ENCODE measurements at places on chromosomes 1 and 21.

GRCh38 chr21:15841856-15842564 lies 112.2 kb downstream of the USP25 start:
- H3K27me3 ChIP-seq, result no peaks in the 10 kb centered on the region
- DNase-seq, result no peak
- no peaks in the 10 kb centered on the region for H3K4me1 ChIP-seq
- H3K36me3 ChIP-seq, result no peaks in the 10 kb centered on the region
- no peak overlapping the region for H3K4me3 ChIP-seq

- no peaks in the 10 kb centered on the region for H3K4me1 ChIP-seq
- no peak overlapping the region for H3K4me3 ChIP-seq
- peak overlapping the region; percentile 33 for H3K27ac ChIP-seq
- DNase-seq, result no peak
Measured at GRCh38 chr1:21012937-21013336, 163.8 kb downstream of the EIF4G3 start.

- no peaks in the 10 kb centered on the region for H3K27me3 ChIP-seq
- DNase-seq, result peak; percentile 72
- peak overlapping the region; percentile 82 for H3K4me3 ChIP-seq
- H3K4me1 ChIP-seq, result no peaks in the 10 kb centered on the region
- H3K27ac ChIP-seq, result peak overlapping the region; percentile 80
- H3K36me3 ChIP-seq, result no peaks in the 10 kb centered on the region
Measured at GRCh38 chr21:36135391-36136102, 668 bp downstream of the CBR3 start.

DNA sequence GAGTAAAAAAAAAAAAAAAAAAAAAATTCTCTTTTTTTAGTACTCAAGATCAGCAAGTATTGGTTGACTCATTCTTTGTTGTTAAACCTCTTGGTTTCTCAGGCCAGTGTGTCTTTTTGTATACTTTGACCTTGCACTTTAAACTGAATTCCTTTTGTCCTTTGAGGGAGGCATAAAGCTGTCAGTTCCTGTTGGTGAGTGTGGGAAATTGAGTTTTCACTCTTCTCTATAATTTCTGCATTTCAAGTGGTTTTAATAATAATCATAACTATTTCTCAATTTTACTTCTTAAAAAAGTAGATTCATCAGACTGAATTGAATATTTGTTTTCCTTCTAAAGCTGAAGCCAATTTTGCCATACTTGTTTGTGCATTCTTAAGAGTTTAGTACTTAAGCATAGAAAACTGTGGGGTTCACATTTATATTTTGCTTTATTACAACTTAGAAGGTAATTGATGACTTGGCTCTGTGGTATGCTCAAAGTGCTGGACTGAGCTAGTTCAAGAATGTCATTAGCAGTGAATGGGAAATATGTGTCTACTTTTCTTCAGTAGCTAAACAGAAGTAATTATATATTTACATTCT lies 43.4 kb downstream of the ITSN1 start:
- H3K27me3 ChIP-seq, result no peaks in the 10 kb centered on the region
- no peaks in the 10 kb centered on the region for H3K36me3 ChIP-seq
- no peak overlapping the region for H3K4me3 ChIP-seq
- peaks cover 4% of the 10 kb centered on the region for H3K4me1 ChIP-seq
- DNase-seq, result no peak
- H3K27ac ChIP-seq, result peak overlapping the region; percentile 70

DNA sequence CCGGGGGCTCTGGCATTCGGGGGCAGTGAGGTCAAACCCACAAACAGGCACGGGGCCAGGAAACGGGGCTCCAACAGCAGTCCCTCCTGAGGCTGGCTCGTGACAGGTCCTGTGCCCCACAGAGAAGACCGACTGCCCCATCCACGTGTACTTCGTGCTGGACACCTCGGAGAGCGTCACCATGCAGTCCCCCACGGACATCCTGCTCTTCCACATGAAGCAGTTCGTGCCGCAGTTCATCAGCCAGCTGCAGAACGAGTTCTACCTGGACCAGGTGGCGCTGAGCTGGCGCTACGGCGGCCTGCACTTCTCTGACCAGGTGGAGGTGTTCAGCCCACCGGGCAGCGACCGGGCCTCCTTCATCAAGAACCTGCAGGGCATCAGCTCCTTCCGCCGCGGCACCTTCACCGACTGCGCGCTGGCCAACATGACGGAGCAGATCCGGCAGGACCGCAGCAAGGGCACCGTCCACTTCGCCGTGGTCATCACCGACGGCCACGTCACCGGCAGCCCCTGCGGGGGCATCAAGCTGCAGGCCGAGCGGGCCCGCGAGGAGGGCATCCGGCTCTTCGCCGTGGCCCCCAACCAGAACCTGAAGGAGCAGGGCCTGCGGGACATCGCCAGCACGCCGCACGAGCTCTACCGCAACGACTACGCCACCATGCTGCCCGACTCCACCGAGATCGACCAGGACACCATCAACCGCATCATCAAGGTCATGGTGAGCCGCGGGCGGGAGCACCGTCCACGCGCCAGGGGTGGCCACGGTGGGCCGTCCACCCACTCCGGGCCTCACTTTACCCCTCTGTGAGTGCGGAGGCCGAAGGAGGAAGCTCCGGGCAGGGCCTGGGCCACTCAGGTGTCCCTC lies 14.2 kb downstream of the COL6A2 start:
- no peaks in the 10 kb centered on the region for H3K36me3 ChIP-seq
- H3K4me3 ChIP-seq, result no peak overlapping the region
- no peaks in the 10 kb centered on the region for H3K4me1 ChIP-seq
- H3K27ac ChIP-seq, result no peak overlapping the region

- no peak for DNase-seq
- H3K27me3 ChIP-seq, result no peaks in the 10 kb centered on the region
- H3K36me3 ChIP-seq, result no peaks in the 10 kb centered on the region
- H3K4me1 ChIP-seq, result no peaks in the 10 kb centered on the region
- H3K27ac ChIP-seq, result no peak overlapping the region
Measured at GRCh38 chr1:44664730-44665370, 9.4 kb downstream of the TMEM53 start.

- H3K27me3 ChIP-seq, result no peaks in the 10 kb centered on the region
- H3K36me3 ChIP-seq, result no peaks in the 10 kb centered on the region
- H3K27ac ChIP-seq, result peak within 1 kb of the TSS; percentile 63
Measured at GRCh38 chr1:185733818-185734735, at the start of gene HMCN1. Gene HMCN1, plus strand, starts transcription at chr1:185734391. Its CDS starts 389 bp downstream, at chr1:185734780.

- H3K27me3 ChIP-seq, result no peaks in the 10 kb centered on the region
- H3K36me3 ChIP-seq, result no peaks in the 10 kb centered on the region
- no peaks in the 10 kb centered on the region for H3K4me1 ChIP-seq
- no peak for DNase-seq
- H3K4me3 ChIP-seq, result no peak overlapping the region
- no peak overlapping the region for H3K27ac ChIP-seq
Measured at GRCh38 chr1:208921259-208921658, 662.3 kb upstream of the CAMK1G start.

- no peaks in the 10 kb centered on the region for H3K4me1 ChIP-seq
- no peak for DNase-seq
- H3K27me3 ChIP-seq, result no peaks in the 10 kb centered on the region
- H3K36me3 ChIP-seq, result no peaks in the 10 kb centered on the region
- no peak overlapping the region for H3K27ac ChIP-seq
- H3K4me3 ChIP-seq, result no peak overlapping the region
Measured at GRCh38 chr1:106814418-106814817, 242.1 kb upstream of the PRMT6 start.

- H3K36me3 ChIP-seq, result no peaks in the 10 kb centered on the region
- no peak for DNase-seq
- H3K27ac ChIP-seq, result no peak overlapping the region
- H3K4me3 ChIP-seq, result no peak overlapping the region
- H3K27me3 ChIP-seq, result no peaks in the 10 kb centered on the region
Measured at GRCh38 chr1:13881385-13882088, 181.5 kb downstream of the PRDM2 start.

DNA sequence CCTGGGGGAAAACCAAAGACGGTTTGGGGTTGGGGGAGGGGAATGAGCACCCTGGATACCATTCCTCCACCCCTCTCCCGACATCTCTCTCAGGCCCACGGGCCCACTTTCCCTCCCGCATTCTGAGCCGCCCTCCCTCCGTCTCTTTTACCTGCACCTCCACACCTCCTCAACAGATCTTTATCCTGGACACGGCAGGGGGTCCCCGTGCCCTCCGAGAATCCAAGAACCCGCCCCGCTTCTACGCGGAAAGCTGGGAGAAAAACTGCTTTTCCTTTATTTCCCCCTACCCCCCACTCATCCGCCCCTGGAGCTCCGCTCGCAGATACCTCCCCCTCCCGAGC lies 108.8 kb downstream of the NAV1 start:
- no peak for DNase-seq
- H3K27ac ChIP-seq, result peak overlapping the region; percentile 74

DNA sequence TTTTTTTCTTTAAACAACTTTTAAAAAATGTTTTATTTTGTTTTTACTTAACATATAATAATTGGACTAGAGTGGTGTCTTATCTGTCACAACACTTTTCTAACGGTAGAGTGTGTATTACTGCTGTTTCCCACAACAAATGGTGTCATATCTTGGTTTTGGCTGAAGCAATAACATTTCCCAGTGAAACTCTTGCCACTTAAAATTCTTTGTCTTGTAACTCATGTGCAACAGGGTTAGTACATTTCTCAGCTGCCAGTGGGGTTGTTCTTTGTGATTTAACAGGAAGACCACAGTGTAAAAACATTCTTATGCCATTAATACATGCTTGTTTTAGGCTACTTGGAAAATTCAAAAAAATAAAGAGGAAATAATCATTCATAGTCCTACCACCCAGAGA lies 43.5 kb downstream of the ALPL start:
- H3K27me3 ChIP-seq, result no peaks in the 10 kb centered on the region
- H3K4me1 ChIP-seq, result no peaks in the 10 kb centered on the region
- no peaks in the 10 kb centered on the region for H3K36me3 ChIP-seq
- no peak overlapping the region for H3K27ac ChIP-seq
- H3K4me3 ChIP-seq, result no peak overlapping the region

GRCh38 chr1:81571946-81572345 lies 228.8 kb upstream of the ADGRL2 start:
- no peak for DNase-seq
- no peak overlapping the region for H3K4me3 ChIP-seq
- no peak overlapping the region for H3K27ac ChIP-seq
- H3K36me3 ChIP-seq, result no peaks in the 10 kb centered on the region
- H3K27me3 ChIP-seq, result no peaks in the 10 kb centered on the region

GRCh38 chr21:41277196-41277595 lies 39.4 kb upstream of the FAM3B start:
- H3K4me3 ChIP-seq, result no peak overlapping the region
- no peak overlapping the region for H3K27ac ChIP-seq
- H3K27me3 ChIP-seq, result no peaks in the 10 kb centered on the region
- no peaks in the 10 kb centered on the region for H3K4me1 ChIP-seq
- no peak for DNase-seq
- no peaks in the 10 kb centered on the region for H3K36me3 ChIP-seq

GRCh38 chr1:12488666-12489354 lies 129.2 kb downstream of the DHRS3 start:
- H3K27ac ChIP-seq, result no peak overlapping the region
- H3K36me3 ChIP-seq, result no peaks in the 10 kb centered on the region
- H3K4me1 ChIP-seq, result peaks cover 4% of the 10 kb centered on the region
- H3K27me3 ChIP-seq, result no peaks in the 10 kb centered on the region
- DNase-seq, result no peak
- H3K4me3 ChIP-seq, result no peak overlapping the region

DNA sequence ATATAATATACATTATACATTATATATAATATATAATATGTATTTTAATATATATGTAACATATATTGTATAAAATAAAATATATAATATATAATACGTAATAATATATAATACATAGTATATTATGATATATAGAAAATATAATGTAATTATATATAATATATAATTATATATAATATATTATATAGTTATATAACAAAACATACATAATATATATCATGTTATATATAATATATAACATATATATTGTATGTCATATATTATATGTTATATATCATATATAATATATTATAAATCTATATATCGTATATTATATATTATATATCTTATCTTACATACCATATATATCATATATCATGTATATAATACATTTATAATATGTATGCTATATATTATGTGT lies 248.2 kb upstream of the TPTE start:
- no peak overlapping the region for H3K27ac ChIP-seq
- DNase-seq, result no peak
- no peak overlapping the region for H3K4me3 ChIP-seq
- H3K27me3 ChIP-seq, result no peaks in the 10 kb centered on the region
- no peaks in the 10 kb centered on the region for H3K36me3 ChIP-seq

- peaks cover 13% of the 10 kb centered on the region for H3K4me1 ChIP-seq
- H3K4me3 ChIP-seq, result no peak overlapping the region
- peaks cover 10% of the 10 kb centered on the region for H3K27me3 ChIP-seq
- no peak for DNase-seq
Measured at GRCh38 chr1:11653861-11654136, 430 bp downstream of the FBXO2 start.

DNA sequence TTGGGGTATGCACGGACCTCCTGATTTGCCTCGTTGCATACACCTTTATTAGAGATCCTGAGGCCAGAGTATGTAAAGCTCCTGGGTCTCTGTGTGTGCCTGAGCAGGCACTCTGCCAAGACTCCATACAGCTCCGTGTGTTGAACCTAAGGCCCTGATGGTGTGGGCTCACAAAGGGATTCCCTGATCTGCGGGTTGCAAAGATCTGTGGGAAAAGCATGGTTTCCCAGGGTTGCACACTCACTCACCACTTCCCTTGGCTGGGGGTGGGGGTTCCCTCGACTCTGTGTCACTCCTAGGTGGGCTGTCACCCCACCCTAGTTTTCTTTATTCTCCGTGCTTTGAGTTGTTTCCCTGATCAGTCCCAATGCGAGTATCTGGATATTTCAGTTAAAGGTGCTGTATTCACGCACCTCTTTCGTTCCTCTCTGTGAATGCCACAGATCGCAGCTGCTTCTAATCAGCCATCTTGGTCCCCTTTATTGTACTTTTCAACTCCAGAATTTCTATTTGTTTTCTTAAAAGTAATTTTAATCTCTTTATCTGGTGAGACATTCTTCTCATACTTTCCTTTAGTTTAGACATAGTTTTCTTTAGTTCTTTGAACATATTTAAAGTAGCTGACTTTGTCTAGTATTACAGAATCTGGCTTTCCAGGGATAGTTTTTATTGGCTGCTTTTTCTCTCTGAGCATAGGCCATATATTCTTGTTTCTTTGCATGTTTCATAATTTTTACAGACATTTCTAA lies 39.0 kb upstream of the F3 start:
- H3K27me3 ChIP-seq, result no peaks in the 10 kb centered on the region
- H3K36me3 ChIP-seq, result no peaks in the 10 kb centered on the region
- H3K27ac ChIP-seq, result no peak overlapping the region
- no peaks in the 10 kb centered on the region for H3K4me1 ChIP-seq

DNA sequence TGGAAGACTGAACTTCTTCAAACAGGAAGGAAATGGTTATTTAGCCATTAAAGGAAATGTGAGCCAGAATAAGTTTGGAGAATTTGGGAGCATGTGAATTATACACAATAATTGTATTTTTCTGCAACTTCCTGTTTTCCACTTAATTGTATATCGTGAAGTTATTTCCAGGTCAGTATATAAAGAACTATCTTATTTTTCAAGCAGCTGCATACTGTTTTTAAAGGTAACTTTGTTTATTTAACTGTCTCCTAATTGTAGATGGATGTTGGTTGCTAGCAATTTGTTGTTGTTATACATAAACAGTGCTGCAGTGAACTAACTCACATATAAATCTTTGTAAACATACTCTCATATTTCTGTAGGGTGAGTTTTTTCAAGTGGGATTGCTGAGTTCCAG lies 180.3 kb downstream of the HLX start:
- H3K27me3 ChIP-seq, result no peaks in the 10 kb centered on the region
- no peak overlapping the region for H3K4me3 ChIP-seq
- no peak overlapping the region for H3K27ac ChIP-seq
- DNase-seq, result no peak
- no peaks in the 10 kb centered on the region for H3K36me3 ChIP-seq
